ENCODE measurements at places on chromosomes 1 and 21.

GRCh38 chr1:215277532-215277931 is 195.0 kb downstream of the KCNK2 start:
- no peak for DNase-seq

DNA sequence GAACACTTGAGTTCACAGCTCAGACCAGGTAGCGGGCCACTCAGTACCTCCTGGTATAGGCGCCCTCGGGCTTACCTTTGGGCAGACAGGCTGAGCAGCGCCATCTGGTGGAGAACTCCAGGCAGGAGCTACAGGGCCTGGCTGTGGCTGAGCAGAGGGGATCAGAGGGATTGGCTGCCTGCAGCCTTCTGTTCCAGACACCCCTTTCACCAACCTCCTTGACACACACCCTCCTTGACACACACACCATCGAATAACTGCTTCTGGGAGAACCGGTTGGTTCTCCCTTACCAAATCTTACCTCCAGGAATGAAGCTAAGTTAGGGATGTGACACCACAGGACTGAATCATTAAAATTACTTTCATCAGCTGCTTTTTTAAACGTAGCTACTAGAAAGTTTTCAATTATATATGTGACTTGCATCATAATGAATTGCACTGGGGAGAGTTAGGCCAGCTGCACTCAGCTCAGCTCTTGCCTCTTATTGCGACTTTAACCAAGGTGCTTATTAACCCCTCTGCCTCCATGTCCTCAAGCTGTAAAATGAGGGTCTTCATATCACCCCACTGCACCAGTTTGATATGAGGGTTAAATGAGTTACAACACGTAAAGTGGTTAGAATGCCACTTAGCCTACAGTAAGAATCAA is 6.6 kb downstream of the LIN28A start:
- peak; percentile 84 for DNase-seq

DNA sequence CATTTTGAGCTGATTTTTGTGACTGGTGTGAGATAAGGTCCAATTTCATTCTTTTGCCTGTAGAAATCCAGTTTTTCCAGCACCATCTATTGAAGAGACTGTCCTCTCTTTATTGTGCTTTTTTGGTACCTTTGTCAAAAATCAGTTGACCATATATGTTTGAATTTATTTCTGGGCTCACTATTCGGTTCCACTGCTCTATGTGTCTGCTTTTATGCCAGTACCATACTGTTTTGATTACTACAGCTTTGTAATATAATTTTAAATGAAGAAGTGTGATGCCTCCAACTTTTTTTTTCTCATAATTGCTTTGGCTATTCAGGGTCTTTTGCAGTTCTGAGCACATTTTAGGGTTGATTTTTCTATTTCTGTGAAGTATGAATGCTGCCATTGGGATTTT is 69.0 kb downstream of the LAMC2 start:
- DNase-seq = no peak

- no peak for DNase-seq
Observed at GRCh38 chr1:14757286-14757625, 158.8 kb downstream of the KAZN start.

GRCh38 chr1:159187647-159188374 is 16.4 kb downstream of the CADM3 start:
- DNase-seq = no peak

- peak; percentile 68 for DNase-seq
Observed at GRCh38 chr1:145961425-145962156, 2.8 kb downstream of the ANKRD34A start.

DNA sequence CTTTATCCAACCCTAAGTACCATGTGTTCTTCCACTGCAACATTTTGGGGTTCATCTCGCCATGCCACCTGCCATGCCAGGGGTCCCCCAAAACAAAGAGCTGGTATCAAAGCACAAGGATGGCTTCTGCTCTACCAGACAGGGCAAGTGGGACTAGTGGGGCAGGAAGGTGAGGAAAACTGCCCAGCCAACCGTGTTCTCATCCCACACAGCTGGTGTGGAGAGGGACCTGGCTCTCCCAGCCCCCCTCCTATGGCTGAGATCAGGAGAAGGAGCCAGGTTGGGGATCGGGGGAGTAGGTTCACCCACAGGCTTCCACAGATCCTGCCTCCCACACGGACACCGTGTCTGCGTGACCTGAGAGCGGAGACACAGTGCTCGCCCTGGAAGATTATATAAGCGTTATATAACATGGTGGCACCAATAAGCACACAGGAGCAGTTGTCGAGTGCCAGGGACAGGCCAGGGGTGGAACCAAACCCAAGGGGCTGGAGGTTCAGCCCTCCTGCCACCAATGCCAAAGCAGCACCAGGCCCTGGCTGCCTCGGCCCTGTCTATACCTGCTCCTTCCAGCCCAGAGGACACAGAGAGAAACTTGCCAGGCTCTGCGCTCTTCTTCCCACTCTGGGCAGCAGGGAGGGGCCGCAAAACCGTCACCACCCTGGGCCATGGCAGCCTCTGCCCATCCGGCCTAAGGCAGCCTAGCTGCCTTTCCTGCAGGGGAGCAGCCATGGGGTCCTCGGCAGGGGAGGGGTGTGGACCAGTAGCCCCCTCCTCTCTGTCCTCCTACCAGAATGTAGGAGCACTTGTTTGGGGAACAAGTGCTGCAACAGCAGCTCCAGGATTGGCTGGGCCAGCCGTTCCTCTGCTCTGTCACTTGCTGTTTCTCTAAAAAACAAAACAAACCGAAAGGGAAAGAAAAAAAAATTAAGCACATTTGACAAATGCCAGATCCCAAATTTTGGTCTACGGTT is 43.5 kb downstream of the CD34 start:
- peak; percentile 59 for DNase-seq

DNA sequence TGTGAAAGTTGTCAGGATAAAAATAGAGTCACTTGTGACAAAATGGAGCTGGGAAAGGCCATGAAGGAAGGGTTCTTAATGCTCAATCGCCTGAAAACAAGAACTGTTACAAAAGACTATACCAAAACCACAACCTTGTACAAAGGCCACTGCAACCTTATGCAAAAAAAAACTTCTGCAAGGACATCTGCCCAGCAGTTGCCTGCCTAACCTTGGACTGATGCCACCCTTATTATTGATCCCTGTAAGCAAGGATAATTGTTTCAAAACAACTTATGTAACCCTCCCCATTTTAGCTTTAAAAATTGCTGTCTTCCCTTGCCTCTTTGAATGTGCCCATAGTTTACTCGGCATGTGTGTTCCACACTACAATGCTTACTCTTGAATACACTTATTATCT is 5.7 kb downstream of the ALG14 start:
- no peak for DNase-seq

DNA sequence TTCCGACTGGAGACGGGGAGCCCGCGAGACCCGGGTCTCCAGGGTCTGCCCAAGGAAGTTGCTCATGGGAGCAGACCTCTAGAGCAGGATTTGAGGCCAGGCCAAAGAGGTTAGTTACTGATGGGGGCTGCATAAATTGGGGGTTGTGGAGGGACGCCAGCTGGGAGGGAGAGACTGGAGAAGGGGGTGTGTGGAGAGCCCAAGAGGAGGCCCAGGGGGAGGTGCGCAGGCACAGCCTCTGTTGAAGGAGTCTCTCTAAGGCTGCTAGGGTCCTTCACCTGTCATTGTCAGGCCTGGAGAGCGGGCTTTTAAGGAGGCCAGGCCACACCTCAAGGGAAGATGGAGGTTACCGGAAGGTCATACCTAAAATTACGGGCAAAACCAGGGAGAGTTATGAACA is 363 bp downstream of the PLA2G5 start:
- DNase-seq = no peak

- DNase-seq = no peak
Observed at GRCh38 chr21:35506771-35507170, 457.7 kb upstream of the RUNX1 start.

DNA sequence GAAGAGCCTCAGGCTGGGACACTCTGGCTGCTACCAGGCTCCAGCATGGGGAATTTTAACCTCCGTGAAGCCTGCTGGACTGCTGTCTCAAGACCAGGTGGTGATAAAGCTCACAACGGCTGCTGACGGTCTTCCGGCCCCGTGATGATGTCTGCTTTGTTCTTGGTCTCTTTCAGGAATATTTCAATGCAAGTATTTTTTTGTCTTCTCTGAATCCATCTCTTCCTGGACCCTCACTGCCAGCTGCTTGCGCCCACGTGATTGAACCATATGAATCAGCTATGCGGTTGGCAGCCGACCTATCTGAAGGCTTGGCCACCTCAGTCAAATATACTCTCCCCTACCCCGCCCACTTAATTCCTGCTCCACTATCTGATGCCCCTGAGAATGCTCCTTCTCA is 14.6 kb upstream of the SLC6A17 start:
- DNase-seq = no peak

DNA sequence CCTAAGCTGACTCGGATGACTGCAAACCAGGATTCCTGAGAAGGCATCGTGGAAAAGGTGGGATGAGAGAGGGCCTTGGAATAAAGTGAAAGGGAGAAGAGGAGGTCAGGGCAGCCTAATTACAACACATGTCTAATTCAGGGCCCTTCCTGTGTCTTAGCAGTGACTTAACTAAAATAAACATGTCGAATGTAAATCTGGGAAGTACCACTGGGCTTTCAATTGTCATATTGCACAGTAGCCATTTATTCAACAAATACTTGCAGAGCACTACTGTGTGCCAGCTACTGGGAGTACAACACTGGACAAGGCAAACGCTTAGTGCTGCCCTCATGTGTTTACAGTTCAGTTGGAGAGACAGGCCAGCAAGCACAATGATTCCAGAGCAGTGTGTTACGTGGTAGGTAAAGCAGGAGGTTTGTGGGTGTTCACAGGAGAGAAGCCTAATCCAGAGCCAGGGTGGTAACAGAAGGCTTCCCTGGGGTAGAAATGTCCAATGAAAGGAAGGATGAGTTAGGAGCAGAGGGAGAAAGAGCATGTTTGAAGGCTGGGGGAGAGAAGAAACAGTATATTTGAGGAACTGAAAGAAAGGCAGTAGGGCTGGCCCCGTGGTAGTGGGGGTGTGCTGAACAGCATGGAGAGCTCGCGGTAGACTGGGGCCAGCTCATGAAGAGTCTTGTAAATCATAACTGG is 38.0 kb upstream of the RASAL2 start:
- DNase-seq = no peak

DNA sequence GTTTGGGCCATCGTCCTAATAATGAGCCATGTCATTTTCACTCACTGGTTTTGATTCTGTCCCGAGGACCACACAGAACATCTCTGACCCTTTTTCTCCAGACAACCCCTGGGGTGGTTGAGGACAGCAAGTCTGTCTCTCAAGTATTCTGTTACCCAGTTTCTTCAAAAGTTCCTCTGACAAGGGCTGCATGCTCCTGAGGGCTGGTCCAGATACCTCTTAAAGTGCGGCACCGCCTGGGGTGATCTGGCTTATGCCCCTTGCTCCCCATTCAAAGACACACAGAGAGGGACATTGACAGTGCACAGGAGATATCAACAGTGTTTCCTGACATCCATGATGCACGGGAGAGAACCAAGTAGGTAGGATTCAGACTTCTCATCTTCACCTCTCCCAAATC is 132.9 kb upstream of the EDN2 start:
- DNase-seq = no peak

DNA sequence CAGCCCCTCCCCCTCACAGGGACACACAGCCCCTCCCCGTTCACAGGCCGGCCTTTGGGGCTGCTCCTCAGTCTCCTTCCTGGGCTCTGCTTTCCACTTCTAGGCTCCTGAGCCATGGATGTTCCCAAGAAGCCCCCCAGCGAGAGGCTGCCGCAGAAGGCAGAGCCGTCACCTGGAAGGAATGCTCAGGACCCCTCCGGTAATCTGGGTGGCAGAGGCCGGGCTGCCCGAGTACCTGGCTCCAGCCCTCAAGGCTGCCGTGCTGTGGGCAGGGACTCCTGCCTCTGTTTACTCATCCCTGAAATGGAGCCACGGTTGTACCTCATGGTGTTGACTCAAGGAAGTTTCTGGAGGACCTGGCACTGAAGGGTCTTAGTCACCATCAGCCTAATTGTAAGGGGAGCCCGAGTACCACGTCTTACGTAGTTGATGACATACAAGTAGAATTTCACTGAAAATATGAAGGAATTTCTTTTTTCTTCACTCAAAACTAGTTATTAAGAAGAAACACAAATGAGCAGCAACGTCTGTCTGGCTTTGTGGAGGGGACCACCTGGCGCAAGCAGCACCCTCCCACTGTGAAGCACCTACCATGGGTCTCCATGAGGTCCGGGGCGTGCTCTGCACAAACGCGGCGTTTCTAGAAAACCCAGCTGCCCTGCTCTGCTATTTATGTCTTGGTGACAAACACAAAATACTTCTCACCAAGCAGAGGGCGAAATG is 33.7 kb downstream of the PRDM15 start:
- DNase-seq = no peak

DNA sequence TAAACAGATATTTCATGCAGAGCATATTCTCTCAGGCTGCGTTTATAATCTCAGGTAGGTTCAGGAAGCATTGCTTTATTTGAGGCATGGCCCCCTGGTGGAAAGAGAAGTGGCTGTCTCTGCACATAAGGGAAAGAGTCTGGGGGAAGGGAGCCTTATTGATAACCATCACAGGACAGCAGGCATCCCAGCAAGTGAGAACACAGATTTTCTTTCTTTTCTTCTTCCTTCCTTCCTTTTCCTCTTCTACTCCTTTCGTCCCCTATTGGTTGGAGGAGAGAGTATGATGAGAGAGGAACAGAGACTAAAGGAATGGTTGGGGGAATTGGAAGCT is 21.9 kb downstream of the TSNAX start:
- no peak for DNase-seq

GRCh38 chr1:167371030-167371429 is 147.3 kb downstream of the CD247 start:
- DNase-seq = no peak

DNA sequence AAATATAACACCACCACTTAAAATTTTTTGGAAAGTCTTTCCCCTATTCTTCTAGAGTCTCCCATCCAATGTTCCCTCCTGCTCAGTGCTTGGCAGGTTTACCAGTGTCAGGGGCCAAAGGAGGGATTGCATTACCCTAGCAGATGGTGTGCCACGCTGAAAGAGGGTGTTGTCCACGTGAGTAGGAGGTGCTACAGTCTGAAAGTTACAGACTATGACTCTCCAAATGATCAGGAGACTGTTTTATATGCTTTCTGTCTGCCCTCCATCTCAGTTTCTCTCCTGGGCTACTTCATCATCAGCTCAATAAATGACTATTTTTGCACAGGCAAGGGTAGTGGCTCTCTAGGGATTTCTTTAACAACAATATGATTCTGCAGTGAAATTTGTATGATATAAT is 31.3 kb upstream of the ANGPTL7 start:
- DNase-seq = no peak

DNA sequence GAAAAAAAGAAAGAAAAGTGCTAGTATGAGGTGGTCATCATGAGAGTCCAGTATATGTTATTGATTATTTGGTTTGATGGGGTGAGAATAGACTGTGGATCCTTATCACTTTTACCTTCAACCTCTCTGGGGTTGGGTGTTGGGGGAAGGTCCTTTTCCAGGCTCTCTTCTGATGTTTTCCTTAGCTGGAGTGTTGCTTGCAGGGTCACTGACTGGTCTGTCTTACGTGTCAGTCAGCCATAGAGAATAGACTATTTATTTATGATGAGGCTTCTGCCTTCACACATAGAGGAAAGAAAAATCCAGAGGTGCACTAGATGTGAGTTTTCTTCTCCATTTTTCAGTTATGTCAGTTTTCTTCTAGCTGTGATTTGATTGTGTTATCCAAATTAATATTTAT is 36.5 kb downstream of the MAP3K21 start:
- DNase-seq = no peak
